ENCODE measurements at places on chromosomes 16 and 17.

GRCh38 chr16:86231321-86231995 lies 278.9 kb upstream of the FOXF1 start:
- DNase-seq, result no peak

GRCh38 chr16:69855592-69855991 lies 93.5 kb downstream of the WWP2 start:
- DNase-seq, result no peak

DNA sequence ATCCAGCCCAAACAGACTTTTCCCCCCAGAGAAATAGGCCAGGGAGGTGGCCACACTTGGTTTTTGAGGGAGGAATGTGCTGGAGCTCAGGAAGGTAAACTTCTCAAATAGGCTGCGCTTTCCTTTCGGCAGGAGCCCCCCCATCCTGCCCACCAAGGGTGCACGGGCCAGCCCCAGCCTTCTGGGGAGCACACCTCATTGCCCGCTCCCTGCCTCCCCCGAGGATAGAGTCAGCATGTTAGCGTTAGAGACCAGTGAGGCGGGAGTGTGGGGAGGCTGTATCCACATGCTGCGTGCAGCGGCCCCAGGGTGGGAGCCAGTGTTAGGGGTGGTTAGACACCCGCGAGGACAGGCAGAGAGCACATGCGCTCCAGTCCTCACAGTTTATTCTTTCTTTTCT lies 42.3 kb downstream of the PIPOX start:
- no peak for DNase-seq

DNA sequence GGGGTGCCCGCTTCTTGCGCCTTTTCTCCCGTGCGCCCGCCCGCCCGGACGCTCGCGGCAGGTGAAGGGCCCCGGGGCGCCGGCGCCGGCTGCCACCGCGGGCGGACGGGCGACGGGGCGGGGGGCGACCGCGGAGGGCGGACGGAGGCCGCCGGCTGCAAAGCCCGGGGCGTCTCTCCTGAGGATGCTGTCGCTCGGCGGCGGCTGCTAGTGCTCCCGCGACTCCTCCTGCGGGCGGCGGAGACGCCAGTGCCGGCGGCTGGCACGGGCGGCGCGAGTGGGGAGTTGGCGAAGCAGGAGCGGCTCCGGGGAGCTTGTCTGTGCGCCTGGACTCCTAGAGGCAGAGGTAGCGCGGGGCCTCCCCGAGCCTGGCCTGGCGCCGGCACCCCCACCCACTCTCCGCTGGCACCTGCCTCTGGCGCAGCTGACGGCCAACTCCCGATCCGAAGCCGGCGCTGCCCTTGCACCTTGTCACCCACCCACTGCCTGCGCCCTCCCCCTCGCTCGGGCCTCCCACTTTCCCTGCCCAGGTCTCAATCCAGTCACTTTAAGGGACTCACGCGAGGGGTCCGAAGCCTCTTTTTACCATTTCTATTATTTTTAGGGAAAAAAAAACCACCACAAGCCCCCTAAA lies at the start of gene FAM20A:
Gene FAM20A (minus strand): TSS at position 437 of the 634 bp plus-strand sequence. CDS start 701 bp downstream, outside the sequence.
- peak; percentile 13 for DNase-seq

- peak; percentile 46 for DNase-seq
Observed at GRCh38 chr16:85752511-85753420, 1.9 kb upstream of the C16orf74 start.

GRCh38 chr17:71109697-71110096 lies 940.4 kb downstream of the KCNJ2 start:
- no peak for DNase-seq

- peak; percentile 71 for DNase-seq
Observed at GRCh38 chr17:29565643-29566472, 979 bp downstream of the ABHD15 start.

GRCh38 chr17:73423806-73424205 lies 112.0 kb upstream of the CDC42EP4 start:
- no peak for DNase-seq

DNA sequence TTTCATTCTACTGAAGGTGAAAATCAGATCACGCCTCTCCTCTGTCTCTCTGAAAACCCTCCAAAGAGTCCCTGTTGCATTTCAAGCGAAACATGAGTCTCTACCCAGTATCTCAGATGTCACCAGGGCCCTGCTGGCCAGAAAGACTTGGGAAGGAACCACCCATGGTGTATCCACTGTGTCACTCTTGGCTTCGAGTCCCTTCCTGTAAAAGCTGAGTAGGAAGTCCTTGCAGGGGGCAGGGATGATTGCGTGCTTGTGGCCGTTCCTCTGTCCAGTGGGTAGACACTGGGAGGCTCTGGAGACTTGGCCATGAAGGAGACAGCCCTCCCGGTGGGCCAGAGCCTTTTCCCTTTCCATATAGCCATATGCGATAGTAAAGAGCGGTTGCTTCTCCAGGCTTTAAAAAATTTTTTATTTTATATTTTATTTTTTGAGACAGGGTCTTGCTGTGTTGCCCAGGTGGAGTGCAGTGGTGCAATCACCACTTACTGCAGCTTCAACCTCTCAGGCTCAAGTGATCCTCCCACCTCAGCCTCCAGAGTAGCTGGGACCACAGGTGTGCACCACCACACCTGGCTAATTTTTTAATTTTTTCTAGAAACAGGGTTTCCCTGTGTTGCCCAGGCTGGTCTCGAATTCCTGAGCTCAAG lies 19.0 kb upstream of the RMI2 start:
- no peak for DNase-seq

DNA sequence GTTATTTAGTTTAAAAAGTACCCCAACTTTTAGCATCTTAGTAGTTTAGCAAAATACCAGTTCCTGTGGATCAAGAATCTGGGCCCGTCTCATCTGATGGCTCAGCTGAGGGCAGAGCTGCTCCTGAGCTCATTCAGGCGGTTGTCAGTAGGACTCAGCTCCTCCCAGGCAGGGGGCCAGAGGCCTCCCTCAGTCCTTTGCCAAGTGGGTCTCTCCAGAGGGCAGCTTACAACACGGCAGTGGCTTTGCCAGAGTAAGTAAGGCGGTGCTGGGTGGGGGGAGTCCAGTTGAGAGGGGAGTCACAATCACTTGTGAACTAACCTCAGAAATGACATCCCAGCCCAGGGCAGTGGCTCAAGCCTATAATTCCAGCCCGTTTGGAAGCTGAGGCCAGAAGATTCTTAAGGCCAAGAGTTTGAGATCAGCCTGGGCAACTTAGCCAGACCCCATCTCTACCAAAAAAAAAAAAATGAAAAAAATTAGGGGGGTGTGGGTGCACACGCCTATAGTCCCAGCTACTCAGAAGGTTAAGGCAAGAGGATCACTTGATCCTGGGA lies 81.5 kb upstream of the MED9 start:
- DNase-seq, result no peak

- no peak for DNase-seq
Observed at GRCh38 chr16:31350275-31351005, 4.5 kb upstream of the ITGAX start.

GRCh38 chr17:81860756-81861568 lies 627 bp upstream of the P4HB start:
- peak; percentile 99 for DNase-seq

- DNase-seq, result no peak
Observed at GRCh38 chr17:83149029-83149725, 69.8 kb downstream of the METRNL start.

Measured in transverse colon (tissue), 4 donors.